ENCODE measurements at places on chromosomes 6 and 20.

- no peak for DNase-seq
Measured at GRCh38 chr6:136192902-136193301, 57.2 kb downstream of the MTFR2 start.

- DNase-seq, result no peak
Measured at GRCh38 chr6:27140999-27141528, 106.4 kb upstream of the PRSS16 start.

- DNase-seq, result no peak
Measured at GRCh38 chr6:73569121-73569520, 48.3 kb upstream of the EEF1A1 start.

DNA sequence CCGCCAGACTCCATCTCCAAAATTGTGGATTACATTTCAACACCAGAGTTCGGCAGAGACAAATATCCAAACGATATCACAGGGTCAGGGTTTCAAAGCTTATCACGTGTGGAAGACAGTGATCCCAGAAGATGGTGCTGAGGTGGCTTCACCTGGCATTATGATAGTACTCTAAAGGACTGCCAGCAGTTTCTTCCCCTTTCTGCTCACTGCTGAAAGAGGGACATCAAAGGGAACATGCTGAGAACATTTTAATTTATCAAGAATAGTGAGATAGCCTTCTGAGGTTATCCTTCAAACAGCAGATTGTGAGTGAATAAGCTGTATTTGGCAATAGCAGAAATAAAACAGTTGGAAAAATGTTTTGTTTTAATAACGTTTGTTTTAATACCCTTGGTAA, 79.7 kb downstream of the FIG4 start:
- DNase-seq, result no peak

DNA sequence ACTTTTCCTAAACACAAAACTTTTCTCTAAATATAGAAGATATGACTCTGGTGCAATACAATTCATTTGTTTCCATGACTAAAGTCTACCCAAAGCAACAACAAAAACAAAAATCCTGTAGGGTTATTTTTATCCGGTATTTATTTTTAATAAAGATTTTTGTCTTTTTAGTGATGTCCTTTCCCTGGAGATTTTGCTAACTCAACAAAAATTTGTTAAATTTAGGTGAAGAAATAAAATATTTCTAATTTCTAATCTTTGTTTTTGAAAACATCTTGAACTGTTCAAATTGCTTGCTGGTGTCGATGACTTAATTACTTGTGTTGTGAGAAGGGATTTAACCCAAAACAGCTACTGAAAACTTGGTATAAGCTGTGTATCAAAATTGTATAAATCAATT, 741.8 kb downstream of the HDGFL1 start:
- DNase-seq, result no peak

DNA sequence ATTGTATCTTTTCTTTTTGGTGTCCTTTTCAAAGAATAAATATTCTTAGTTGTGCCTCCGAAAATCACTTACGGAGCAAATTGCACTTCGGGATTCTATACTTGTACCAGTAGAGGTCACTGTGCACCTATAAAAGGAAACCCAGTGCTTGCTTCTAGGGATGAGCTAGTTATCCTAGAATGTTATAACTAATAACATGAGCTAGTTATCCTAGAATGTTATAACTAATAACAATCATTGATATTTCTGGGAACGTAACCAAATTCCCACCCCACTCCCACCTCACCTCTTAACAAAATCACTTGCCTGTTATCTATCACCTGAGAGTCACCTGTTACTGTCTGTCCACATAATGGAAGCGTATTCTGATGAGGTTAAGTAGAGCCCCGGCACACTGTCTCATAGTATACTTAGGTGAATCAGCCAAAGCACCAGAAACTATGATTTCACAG, 126.9 kb upstream of the TIAM2 start:
- DNase-seq, result no peak

DNA sequence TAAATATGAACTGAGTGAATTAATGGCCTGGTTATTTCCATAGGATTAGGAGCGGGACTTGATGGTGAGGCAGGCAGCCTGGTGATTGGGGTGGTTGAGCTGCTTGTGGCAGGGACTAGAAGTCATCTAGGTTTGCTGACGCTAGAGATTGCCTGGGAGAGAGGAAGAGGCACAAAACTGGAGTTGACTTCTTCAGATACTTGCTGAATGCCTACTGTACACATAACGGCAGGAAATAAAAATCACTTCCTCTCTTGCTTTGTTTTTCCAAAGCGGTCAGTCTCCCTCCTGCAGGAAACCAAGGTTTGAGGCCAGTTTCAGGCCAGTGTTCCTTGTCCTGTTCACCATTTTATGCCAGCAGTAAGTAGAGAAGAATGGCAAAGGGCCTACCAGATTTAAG, 36.7 kb upstream of the MYLIP start:
- no peak for DNase-seq

GRCh38 chr6:118523216-118523615, 24.9 kb upstream of the PLN start:
- no peak for DNase-seq

DNA sequence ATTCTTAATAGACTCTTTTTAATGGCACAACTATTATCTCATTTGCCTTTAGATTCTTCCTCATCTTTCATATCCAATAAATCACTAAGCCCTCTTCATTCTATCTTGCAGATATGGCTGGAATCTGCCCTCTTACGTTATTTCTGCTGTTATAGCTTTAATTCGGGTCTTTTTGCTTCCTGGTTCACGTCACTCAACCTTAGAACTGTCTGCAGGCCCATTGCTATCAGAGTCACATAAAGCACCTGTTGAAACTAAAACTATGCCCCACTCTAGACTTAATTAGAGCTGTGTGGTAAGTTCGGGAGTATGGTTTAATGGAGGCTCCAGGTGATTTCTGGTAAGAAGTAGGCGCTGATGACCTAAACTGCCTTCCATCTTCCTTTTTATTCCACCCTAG, 988 bp downstream of the QRSL1 start:
- no peak for DNase-seq

DNA sequence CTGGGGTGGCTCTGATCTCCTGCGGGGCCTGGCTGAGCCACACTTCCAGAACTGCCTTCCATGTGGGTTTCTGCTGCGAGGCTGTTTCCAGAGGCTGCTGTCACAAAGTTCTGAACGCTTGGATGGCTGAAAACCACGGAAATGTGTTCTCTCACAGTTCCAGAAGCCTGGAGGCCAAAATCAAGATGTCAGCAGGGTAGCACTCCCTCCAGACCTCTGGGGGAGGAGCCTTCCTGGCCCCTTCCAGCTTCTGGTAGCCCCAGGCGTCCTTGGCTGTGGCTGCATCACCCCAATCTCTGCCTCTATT, 23.7 kb upstream of the BMP7 start:
- DNase-seq, result no peak

GRCh38 chr6:32815115-32815514, 1.7 kb downstream of the HLA-DOB start:
- no peak for DNase-seq

- DNase-seq, result no peak
Measured at GRCh38 chr6:2237001-2237400, 8.4 kb downstream of the GMDS start.

DNA sequence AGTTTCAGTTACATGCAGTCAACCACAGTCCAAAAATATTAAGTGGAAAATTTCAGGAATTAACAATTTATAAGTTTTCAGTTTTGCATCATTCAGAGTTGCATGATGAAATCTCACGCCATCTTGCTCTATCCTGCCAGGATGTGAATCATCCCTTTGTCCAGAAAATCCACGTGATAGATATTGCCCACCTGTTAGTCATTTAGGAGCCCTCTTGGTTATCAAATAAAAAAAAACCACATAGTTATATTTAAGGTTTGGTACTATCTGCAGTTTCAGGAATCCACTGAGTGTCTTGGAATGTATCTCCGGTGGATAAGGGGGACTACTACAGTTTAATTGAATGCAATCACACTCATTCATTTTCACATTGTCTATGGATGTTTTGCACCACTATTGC, 1249.0 kb upstream of the CITED2 start:
- no peak for DNase-seq

- DNase-seq, result no peak
Measured at GRCh38 chr20:22366631-22367030, 217.7 kb downstream of the FOXA2 start.

DNA sequence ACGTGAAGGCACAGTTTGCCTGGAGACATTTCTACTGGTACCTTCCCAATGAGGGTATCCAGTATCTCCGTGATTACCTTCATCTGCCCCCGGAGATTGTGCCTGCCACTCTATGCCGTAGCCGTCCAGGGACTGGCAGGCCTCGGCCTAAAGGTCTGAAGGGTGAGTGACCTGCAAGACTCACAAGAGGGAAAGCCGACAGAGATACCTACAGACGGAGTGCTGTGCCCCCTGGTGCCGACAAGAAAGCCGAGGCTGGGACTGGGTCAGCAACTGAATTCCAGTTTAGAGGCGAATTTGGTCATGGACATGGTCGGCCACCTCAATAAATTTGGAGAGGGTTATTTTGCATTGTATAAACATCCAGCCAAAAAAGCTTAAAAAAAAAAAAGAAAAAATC, 420.3 kb upstream of the FLRT3 start:
- peak; percentile 52 for DNase-seq

- no peak for DNase-seq
Measured at GRCh38 chr6:129748901-129749748, 39.1 kb upstream of the ARHGAP18 start.

DNA sequence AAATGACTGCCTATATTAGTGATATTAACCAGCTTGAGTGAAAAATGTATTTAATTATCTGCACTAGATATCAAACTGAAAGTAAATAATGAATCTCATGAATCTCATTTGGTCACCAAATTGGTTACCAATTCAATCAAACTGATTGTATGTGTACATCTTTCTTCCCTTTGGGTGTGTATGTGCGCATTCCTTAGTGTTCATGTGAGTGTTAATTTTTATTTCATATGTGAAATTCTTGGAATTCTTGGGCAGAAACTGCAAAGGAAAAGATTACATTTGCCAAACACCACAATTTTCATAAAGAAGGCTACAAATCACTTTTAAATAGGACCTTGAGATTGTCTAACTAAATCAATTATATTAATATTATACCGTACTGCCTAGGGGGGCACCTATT, 648.4 kb upstream of the MARCKS start:
- no peak for DNase-seq

GRCh38 chr6:134521116-134521501, 203.2 kb upstream of the SGK1 start:
- no peak for DNase-seq

- no peak for DNase-seq
Measured at GRCh38 chr20:9572670-9573069, 58.3 kb downstream of the LAMP5 start.

- DNase-seq, result no peak
Measured at GRCh38 chr6:117393045-117393444, 32.7 kb downstream of the ROS1 start.

GRCh38 chr20:4667836-4668235, 53.9 kb upstream of the PRND start:
- DNase-seq, result no peak

DNA sequence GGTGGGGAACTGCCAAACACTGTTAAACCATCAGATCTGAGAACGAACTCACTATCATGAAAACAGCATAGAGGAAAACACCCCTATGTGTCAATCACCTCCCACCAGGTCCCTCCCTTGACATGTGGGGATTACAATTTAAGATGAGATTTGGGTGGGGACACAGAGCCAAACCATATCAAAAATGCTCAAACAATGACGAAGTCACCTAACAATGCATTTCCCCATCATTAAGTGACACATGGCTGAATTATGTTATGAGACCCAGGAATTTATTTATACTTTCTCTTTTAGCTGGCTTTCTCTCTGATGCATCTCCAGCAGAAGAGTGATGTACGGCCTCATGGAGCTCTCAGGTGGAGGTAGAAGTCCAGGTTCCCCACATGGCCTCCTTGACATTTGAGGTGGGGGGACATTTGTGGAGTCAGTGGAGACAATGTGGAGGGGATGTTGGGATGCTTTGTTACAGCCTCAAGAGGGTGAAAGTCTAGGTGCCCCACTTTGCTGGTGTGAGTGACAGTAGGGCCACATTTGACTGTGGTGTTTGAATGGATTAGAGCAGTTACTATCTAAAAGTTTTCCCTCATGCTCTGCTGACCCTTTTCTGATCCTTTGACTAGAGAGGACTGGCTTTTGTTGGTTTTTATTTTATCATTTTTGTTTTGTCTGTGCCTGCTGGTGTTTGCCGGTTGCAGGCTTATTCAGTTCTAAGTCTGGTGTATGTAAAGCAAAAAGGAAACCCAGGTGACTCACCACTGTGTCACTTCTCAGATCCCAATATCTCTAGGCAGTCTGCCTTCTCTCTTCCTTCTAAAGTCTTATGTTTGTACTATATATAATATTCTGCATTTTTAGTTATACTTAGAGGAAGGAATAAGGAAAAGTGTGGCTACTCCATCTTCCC, 18.5 kb upstream of the DCBLD1 start:
- DNase-seq, result no peak

- no peak for DNase-seq
Measured at GRCh38 chr6:121839896-121840295, 404.4 kb downstream of the GJA1 start.

- DNase-seq, result no peak
Measured at GRCh38 chr6:155195903-155196302, 67.9 kb upstream of the CLDN20 start.

Measured in H1 (cell line).